Hypothalamus (tissue), 51 donors: ENCODE measurements at places on chromosomes 1 and 21.

- DNase-seq = no peak
These were observed 12.8 kb upstream of the RIPK4 start for GRCh38 chr21:41779659-41780058.

DNA sequence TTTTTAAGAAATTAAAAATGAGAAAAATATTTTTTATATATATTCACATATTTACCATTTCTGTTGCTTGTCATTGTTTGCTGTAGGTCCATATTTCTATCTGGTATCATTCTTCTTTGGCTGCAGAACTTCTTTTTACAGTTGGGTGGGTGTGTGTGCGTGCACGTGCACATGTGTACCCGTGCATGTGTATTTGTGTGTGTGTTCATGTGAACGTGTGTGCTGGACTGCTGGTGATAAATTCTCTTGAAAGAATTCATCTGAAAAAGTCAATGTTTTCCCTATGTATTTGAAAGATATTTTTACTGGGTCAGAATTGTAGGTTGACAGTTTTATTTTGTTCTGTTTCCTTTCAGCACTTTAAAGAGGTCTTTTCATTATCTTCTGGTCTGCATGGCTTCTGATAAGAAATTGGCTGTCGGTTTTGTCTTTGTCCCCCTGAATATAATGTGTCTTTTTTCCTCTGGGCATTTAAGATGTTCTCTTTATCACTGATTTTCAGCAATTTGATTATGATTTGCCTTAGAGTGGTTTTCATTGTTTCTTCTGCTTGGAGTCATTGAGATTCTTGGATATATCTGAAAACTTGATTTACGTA lies 34.5 kb upstream of the DPH5 start:
- DNase-seq = no peak

GRCh38 chr1:72636631-72637030 lies 354.3 kb upstream of the NEGR1 start:
- DNase-seq = no peak

DNA sequence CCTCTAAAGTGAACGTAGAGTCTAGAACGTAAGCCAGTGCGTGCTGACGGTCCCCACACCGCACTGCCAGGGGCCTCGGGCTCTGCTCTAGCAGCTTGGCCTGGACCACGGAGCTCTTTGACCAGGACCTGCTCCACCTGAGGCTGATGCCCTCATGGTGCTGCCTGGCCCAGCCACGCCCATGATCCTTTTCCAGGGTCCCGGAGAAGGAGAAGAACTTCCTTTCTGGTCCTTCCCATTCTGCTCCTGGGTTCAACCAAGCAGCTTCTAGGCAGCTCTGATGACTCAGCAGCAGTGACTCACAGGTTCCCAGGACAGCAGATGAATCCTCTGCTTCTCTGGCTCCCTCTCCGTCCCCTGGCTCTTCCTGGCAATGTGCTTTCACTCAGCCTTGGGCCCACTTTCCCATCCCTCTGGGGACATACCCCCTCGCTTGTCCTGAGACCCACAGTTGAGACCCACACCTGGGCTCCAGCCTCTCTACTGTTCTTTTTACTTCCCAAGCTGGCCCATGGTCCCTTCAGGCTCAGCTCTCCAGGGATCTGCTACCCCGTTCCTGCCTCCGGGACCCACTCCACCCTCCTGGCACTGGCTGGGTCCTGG lies 246.3 kb upstream of the RAB4A start:
- no peak for DNase-seq

DNA sequence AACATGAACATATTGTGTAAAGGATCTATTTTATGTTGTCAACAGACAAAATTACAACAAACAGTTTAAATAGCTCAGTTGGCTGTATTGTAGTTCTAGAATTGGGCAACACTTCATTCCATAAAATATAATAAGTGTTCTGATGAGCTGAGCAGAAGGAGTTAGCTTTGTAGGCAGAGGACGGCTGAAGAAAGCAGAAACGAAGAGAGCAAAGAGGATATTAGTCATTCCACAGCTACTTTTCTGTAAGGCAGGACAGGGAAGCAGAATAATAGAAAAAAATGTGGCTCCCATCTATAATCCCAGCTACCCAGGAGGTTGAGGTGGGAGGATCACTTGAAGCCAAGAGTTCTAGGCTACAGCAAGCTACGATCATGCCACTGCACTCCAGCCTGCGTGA lies 20.2 kb upstream of the IVNS1ABP start:
- DNase-seq = no peak

GRCh38 chr1:1206966-1207531 lies 657 bp upstream of the TNFRSF18 start:
- DNase-seq = no peak

- DNase-seq = no peak
These were observed 83.4 kb downstream of the VPS26C start for GRCh38 chr21:37183749-37184148.

- no peak for DNase-seq
These were observed 2.2 kb downstream of the PPP2R5A start for GRCh38 chr1:212287261-212287895.

- no peak for DNase-seq
These were observed 26.5 kb upstream of the CTH start for GRCh38 chr1:70384542-70384941.

GRCh38 chr1:180623579-180624347 lies 8.1 kb upstream of the XPR1 start:
- no peak for DNase-seq

DNA sequence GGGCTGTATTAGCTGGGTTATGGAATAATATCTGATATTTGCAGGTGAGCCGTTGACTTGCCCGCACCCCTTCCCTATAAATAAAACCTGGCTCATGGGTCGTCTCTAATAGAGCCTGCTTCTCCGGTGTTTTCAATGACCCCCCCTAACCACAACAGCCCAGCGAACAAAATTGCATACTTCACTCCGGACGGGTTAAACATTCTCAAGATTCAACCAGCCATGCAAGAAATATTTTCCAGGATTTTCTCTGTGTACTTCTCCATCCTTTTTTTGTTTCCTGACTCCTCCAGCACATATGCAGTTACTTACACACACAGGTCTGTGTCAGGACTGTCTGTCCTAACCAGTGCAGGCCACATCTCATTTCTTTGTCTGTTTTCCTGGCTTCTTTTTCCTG lies 267.7 kb downstream of the ZNF648 start:
- no peak for DNase-seq

GRCh38 chr1:235898126-235898525 lies 31.4 kb upstream of the LYST start:
- DNase-seq = no peak

DNA sequence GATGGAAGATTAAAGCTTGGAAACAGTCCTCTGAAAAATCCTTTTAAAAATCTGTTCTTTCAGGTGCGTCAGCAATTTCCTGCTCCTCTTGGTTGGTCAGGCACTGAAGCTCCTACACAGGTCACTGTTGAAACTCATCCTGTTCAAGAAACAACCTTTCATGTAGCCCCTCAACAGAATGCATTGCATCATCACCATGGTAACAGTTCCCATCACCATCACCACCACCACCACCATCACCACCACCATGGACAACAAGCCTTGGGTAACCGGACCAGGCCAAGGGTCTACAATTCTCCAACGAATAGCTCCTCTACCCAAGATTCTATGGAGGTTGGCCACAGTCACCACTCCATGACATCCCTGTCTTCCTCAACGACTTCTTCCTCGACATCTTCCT lies 145.3 kb downstream of the DYRK1A start:
- no peak for DNase-seq

- DNase-seq = no peak
These were observed 17.3 kb upstream of the RAP1A start for GRCh38 chr1:111602302-111602701.

DNA sequence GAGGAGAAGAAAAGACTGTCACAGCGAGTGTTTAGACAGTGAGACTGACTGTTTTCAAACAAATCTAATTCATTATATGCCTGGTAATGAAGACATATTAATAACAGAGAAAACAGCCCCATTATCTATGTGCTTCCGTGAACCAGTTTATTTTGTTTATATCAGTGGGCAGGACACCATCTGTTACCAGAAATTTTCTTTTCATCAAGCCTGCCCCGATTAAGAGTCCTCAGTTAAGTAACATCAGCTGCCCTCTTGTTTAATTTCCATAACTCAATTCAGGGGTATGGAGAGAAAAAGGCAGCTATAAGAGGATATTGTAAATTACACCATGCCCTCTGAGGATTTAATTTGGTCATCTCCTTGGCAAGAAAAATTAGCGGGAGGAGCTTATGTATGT lies 94.0 kb downstream of the TMEM200B start:
- DNase-seq = no peak

- DNase-seq = no peak
These were observed 43.5 kb upstream of the SDC3 start for GRCh38 chr1:30952098-30952497.
